ENCODE measurements at places on chromosomes 1 and 21.

- no peak for DNase-seq
These were observed 178.7 kb upstream of the RUNX1 start for GRCh38 chr21:35227786-35228185.

- DNase-seq = no peak
These were observed 13.7 kb upstream of the RHEX start for GRCh38 chr1:206039046-206039973.

DNA sequence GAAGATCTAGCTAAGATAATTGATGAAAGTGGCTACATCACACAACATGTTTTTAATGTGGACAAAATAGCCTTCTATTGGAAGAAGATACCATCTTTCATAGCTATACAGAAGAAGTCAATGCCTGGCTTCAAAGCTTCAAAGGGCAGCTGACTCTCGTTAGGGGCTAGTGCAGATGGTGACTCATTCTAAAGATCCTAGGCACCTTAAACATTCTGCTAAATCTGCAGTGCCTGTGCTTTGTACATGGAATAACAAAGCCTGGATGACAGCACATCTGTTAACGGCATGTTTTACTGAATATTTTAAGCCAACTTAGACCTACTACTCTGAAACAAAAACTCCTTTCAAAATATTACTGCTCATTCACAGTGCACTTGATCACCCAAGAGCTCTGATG is 65.6 kb upstream of the USP24 start:
- DNase-seq = no peak

DNA sequence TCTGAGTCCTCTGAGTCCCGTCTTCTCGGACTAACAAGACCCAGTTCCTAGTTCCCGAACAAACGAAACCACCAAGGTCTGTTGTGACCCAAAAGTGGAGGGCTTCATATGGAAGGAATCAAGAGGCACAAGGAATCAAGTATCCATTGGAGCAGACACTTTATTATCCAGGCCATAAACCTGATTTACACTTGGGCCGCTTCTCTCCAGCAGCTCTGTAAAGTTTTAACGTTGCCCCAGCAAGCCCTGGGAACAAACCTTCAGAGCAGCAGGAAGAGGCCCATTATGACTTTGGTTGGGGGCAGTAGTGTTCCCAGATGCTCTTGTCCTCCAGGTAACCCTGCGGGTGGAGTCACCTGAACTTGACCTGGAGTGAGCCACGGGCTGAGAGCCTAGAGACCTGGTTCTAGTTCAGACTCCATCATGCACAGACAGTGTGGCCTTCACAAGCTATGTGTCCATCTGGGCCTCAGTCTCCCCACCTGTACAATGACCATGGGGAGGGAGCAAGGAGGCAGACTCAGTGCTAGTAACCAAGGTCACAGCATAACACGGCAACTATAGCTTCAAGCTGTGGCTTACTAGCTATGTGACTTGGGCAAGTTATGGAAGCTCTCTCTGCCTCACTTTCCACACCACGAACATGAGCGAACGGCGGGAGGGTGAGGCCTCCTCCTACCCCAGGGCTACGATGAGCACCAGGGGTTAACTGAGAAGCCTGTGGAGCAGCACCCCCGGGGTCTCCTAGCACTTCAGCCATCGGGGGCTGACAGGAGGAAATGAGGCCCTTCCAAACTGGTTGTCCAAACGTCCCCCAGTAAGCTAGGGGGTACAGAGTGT is 95.7 kb downstream of the GLIS1 start:
- no peak for DNase-seq

All from activated T-cell treated with anti-CD3 and anti-CD28 coated beads, Interleukin-2, amount 50 U/mL, for 48 hours (primary cell).